ENCODE measurements at places on chromosomes 4 and X.

DNA sequence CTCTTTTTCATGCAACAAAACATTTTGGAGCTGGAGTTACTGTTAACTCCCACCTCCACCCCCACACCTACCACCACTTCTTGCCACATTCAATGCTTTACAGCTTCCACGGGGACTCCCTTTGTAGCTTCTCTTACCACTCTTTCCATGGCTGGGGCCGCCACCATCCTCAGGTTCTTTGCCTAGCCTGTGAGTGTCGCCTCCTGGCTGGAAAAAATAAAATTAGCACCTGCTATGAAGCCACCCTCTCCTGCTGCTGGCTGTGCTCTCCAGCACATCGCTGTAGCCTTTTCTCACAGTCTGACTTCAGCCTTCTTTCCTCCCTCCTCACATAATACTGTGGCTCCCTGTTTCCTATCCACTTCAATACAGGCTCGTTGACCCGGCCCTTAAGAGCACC, 114.4 kb downstream of the FRAS1 start:
- no peak for DNase-seq

- DNase-seq = no peak
These were observed 25.7 kb downstream of the SLAIN2 start for GRCh38 chr4:48367016-48367415.

DNA sequence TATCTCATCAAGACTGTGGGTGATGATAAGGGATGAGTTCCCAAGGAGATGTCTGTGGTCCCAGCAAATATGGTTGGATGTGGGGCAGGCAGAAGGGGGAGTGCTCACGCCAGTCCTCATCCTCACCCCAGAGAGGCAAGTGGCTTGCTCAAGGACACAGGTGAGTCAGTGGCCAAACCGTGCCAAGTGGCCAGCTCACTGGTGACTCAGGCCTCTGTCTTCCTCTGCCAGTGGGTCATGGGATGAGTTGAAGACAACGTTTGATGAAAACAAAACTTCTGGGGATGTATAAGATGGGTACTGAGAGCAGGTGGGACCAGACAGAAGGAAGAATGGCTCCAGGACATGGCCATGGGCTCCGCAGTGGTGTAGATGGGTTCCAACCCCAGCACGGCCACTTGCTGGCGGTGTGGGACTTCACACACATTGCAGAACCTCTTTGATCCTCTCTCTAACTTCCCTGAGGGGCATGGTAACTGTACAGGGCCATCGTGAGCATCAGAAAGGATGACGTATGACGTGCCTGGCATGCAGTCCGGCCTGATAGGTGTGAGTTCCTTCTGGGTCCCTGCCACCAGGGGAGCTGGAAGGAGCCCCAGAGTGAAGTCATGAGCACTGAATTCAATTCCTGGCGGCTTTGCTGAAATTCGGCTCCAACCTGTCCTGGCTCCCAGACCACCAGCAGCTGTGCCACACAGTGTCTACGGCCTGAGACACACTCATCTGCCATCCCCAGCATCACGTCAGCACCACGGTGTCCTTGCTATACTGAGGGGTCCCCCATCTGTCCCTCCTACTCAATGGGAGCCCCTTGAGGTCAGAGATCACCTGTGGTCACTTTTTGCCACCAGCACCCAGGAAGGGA, 41.3 kb upstream of the GPR78 start:
- DNase-seq = no peak

DNA sequence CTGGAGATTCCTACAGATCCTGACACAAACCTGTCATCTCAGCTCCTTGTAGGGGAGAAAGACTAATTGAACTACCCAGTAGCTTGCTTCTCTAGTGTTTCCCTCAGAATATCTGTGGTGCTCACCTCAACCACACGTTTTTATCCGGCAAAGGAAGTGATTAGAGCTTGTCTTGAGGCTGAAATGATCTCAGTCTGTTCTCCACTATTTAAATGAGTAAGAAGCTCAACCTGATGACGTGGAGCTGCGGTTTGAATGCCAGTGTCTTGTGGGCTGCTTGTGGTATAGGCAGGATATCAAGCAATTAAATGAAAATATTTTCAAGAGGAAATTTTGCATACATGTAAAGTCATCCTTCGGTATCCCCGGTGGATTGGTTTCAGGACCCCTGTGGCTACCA, 270.2 kb downstream of the TLL1 start:
- DNase-seq = no peak

GRCh38 chr4:142406917-142407501, 439.1 kb downstream of the INPP4B start:
- DNase-seq = peak; percentile 27

DNA sequence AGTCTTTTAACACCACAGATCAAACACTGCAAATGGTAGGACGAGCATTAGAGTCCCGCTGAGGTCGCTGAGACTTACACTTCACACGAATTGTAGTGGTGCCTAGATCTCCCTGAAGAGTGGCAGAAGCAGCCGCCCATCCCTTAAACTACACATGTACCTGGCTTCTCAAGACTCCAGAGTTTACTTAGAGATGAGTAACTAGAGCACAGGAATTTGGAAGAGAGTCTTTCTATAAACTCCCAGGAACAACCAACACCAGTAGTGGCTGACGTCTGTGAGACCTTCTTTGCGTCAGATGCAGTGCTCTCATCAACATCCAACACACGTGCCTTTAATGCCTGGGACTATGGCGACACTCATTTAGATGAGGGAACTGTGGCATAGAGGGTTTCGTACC, 12.6 kb downstream of the SORBS2 start:
- DNase-seq = no peak

DNA sequence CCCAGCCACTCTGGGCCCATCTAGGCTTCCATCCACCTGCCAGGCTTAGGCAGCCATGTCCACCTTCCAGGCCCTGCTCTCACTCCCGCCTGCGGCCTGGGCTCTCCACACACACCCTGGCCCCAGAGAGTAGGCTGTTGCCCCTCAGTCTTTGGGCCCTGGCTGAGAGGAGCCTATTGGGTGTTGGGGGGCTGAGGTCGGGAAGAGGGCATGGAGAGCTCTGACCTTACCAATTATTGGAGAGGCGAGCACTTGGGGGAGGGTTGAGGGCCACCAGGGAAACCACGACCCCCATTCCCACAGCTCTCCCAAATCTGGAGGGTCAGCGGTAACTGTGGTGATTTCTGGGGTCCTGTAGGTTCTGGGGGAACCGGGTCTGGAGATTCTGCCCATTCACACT, 38.2 kb downstream of the HTRA3 start:
- DNase-seq = no peak

DNA sequence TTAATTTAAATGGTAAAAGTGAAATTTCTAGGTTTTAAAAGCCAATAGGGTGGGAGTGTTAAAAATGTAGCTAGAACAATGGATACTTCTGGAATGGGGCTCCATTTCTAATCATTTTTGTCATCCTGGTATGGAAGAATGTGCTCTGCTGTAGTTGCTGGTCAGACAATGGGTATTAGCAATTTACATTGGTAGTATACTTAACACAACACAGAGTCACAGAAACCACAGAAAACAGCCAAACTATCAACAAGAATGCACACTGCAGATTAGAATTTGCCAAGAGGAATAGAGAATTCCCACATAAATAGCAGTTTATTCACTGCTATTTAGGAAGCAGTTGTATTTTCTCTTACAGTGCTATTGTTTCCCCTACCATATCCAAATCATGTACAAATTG, 319.6 kb downstream of the PPP3CA start:
- DNase-seq = no peak

DNA sequence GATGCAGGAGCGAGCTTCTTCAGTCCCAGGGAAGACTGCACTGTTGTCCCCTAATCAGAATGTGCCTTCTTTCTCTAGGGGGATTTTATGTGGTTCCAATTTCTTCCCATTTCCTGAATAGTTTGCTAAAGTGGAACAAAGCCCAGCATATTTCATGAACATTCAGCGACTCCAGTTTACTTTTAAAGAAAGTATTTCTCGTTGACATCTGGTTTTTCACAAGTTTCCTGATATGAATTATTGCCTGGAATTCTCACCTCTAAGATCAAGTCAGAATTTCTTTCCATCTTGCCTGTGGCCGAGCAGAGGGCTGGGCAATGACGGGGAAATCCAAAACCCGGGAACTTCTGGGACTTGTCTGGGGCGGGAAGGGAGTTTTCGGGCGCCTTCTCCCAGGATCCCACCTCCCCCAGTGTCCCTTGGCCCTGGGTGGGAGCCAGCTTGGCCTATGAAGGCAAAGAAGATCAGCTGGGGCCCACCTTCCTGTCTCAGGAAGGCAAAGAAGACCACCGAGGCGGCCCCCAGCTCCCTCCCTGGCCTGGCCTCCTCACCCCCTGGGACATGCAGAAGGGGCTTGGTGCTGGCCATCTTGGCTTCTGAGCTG, 15.4 kb downstream of the SORCS2 start:
- DNase-seq = no peak

DNA sequence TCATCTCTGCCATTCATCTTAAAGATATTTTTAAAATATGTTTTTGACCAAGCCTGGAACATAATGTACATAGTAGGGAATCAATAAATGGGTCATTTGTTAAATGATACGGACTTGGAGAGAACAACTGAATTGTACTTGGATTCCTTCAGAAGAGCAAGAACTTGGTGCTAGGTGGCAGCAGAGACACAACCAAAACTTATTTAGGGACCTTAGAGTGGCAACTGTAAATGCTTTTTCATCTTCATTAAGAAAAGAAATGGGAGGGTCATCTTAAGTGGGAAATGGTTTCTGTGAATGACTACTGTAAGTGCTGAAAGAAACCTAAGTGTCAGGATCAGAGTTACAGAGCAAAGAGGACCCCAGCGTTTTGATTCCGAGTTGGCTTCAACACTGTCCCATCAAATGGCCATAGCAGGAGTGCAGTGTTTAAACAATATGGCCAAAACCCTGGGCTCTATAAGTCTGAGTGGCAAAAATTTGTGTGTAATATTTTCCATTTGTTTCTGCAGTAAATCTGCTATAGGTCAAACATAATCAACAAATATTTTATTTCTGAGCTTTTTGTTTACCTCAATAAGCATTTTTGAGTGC, 213.6 kb downstream of the PALLD start:
- DNase-seq = no peak

- DNase-seq = no peak
These were observed at the start of gene NHS for GRCh38 chrX:17374619-17375366. NHS (plus strand) TSS chrX:17375200; CDS start chrX:17375758, 558 bp downstream.

DNA sequence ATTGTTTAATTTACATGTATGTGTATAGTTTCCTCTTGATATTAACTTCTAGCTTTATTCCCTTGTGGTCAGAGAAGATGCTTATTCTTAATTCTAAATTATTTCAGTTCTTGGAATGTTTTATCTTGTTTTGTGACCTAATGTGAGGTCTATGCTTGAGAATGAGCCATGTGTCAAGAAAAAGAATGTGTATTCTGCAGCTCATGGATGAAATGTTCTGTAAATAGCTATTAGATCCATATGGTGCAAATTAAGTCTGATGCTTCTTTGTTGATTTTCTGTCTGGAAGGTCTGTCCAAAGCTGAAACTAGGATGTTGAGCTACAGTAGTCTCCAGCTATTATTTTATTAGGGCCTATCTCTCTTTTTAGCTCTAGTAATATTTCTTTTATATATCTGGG, 187.3 kb upstream of the RASGEF1B start:
- DNase-seq = no peak

DNA sequence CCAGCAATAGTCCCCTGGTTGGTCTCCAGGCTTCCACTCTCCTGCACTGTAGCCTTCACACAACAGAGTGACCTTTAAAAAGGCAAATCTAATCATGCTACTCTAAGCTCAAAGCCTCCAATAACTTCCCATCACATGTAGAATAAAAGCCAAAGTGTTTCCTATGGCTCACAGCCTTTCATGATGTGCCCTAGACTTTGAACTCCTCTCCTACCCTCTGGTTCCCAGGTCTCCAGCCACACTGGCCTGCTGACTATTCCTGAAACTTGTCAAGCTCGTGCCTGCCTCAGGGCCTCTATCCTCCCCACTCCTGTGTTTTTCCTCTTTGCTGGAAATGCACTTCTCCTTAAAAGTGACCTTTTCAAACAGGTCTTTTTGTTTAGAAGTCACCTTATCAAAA, 3.1 kb downstream of the MANBA start:
- no peak for DNase-seq

DNA sequence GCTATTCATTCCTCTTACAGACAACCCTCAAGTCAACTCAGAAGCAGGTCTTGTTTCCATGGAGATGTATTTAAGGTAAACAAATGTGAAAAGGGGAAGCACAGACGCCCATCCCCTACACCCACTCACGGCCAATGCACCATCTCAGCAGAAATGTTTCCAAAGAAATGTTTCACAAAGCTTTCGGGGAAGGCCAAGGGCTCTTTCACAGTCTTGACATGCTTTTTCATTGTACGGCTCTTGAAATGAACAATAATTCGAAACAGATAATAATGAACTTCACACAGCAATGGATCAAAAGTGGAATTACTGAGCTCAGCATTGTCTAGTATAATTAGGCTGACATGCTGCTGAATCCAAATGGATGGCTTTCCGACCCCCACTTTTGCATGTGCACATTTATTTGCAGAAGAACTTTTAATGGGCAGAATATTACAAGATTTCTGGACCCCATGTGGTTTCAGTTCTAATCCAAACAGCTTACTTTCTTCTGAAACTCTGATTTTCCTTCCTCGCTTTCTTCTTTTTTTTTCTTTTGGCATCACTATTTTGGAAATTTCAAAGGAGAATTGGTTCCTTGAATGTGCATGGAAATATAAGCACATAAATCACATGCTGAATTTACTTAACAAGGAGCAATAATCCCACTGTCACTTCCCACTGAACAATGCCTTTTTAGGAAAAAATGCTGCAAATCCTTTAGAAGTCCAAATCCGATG, 160.9 kb downstream of the SMIM20 start:
- peak; percentile 56 for DNase-seq

DNA sequence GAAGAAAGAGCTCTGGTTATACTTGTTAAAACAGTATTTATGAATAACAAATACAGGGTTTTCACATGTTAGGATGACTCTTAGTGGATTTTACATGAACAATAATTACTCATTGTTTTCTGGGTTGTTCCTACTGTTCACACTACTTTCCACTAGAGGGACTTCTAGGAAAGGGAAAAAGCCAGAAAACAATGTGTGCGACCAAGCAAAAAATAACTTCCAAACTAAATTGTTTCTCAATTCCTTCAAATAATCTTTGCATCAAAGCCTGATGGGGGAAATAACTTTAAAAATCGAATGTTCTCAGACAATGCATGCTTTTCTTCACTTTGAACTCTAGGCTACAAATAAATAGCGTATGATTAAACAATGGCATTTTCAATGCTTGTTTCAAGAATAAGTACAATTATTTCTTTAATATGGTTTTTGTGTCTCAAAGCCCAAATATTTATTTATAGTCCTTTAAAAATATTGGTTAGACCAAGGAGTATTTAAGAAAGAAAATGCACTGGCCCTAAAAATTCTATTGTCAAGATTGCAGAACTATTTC, 72.1 kb upstream of the ETNPPL start:
- no peak for DNase-seq

DNA sequence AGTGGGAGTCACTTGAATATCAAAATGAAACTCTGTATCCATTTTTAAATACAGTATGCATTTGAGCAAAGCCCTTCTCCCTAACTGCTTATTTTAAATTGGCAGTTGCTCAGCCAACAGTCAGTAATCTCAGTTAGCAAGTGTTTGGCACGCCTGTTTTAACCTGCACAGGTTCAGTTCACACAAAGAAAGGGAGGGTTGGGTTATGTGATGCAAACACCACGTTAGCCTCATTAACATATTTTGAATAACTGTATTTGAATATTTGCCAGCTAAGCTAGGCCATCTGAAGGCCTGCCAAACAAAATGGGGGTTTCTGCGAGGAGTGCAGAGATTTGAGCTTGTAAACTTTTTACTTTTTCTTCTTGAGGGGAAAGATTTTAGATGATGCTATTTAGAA, 19.8 kb downstream of the GAB1 start:
- DNase-seq = no peak
